ENCODE measurements at places on chromosomes 4 and X.

GRCh38 chrX:109943092-109943739 is 59.7 kb upstream of the TMEM164 start:
- DNase-seq = no peak

DNA sequence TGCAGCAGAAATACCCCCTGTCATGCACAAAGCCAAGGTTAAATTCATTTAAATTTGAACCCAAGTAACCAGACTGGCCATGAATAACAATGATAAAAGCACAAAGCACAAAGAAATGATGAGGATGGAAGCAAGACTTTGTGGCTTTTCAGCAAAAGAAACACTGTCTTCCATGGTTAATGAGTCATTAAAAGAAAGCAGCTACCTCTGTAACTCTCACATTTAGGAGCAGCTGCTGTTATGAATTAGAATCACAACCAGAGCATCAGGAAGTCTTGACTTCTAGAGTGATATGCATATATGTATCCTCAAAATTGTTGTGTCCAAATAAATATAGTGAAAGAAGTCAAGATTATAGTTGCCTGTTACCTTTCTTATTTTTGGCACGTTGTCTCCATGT is 70.7 kb upstream of the RPS6KA6 start:
- no peak for DNase-seq

DNA sequence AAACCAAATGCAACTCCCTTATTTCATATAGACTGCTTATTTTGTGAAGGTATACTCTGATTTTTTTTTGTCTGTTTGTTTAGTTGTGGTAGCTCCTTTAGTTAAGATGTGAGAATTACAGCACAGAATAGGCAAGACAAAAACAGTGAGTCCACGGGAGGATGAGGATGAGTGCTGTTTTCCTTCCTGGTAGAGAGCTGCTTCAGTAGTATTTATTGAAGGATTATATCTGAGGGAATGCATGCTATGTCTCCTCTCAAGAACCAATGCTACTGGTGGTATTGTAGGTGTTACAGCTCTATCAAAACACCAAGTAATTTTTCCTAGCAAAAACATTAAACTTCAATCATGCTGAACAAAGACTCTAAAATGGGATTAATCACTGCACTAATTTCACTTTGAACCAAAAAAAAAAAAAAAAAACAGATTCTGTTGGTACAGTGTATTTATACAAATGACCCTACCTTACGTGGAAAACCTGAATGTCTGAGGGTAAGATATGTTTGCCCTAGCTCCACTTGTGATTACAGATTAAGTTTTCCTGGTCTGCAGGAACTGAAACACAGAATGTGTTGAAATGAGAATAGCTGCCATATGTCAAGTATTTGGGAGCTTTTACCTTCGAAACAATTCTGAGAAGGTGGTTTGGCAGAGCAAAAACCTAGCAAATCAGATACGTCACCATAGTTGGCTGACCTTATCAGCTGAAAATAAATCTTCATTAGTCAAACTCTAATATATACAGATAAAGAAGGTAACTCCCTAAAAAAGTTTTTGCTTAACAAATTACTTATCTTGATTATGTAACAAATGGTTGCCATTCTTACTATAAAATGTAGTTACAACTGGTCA is 40.3 kb downstream of the PPP3CA start:
- no peak for DNase-seq

GRCh38 chr4:40314951-40315350 is 20.2 kb upstream of the CHRNA9 start:
- DNase-seq = no peak

DNA sequence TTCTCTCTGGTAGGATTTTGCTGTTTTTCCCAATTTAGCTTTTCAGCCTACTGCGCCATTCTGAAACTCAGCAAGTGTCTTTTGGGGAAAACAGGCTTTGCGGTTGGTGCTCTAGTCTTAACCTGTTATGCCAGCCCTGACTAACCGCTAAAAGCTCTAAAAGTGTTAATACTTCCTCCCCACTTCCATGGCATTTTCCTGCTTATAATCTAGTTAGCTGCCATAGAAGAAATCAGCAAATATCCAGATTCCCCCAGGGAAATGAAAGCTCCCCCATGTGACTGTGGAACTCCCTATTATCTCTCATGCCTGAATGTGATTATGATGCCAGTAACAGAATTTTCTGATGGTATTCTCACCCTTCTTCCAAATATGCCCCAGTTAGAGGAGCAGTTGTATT is 28.7 kb upstream of the GYPA start:
- DNase-seq = no peak

DNA sequence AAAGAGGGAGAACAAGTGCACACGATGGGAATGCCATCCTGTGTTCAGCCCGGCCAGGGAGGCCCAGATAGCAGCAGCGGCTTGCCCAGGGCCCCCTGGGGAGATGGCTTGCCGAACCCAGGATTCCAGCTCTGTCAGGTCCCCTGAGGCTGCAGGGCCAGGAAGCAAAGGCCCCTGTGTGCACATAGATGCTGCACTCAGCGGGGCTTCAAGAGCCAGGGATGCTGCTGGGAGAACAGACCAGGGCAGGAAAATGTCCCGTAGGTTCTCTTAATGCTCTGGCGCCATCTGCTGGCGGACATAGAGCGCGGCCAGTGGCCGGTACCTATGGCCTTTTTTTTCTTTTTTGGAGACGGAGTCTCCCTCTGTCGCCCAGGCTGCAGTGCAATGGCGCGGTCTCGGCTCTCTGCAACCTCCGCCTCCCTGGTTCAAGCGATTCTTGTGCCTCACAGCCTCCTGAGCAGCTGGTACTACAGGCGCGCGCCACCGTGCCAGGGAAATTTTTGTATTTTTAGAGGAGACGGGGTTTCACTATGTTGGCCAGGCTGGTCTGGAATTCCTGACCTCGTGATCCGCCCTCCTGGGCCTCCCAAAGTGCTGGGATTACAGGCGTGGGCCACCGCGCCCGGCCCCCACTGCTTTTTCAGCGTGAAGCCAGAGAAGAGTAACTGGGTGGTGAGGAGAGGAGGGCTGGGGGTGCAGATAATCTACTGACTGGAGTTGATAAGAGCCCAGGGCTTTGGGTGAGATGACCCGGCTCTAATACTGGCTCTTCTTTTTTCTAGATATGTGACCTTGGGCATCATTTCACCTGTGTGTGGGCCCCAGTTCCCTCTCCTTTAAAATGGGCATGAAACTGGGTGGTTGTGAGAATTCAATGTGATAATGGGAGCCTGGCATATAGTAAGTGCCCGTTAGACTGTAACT is 22.5 kb downstream of the MED28 start:
- peak; percentile 54 for DNase-seq

GRCh38 chrX:65926095-65927019 is 113.5 kb downstream of the VSIG4 start:
- DNase-seq = no peak
